ENCODE measurements at places on chromosomes 2 and 18. TPM values are rescaled to one million over a fixed set of nuclear protein-coding genes. Genes with fewer than 3 reads are reported as not detected.

Gene FLACC1
- 0.19 TPM for total RNA-seq

DNA sequence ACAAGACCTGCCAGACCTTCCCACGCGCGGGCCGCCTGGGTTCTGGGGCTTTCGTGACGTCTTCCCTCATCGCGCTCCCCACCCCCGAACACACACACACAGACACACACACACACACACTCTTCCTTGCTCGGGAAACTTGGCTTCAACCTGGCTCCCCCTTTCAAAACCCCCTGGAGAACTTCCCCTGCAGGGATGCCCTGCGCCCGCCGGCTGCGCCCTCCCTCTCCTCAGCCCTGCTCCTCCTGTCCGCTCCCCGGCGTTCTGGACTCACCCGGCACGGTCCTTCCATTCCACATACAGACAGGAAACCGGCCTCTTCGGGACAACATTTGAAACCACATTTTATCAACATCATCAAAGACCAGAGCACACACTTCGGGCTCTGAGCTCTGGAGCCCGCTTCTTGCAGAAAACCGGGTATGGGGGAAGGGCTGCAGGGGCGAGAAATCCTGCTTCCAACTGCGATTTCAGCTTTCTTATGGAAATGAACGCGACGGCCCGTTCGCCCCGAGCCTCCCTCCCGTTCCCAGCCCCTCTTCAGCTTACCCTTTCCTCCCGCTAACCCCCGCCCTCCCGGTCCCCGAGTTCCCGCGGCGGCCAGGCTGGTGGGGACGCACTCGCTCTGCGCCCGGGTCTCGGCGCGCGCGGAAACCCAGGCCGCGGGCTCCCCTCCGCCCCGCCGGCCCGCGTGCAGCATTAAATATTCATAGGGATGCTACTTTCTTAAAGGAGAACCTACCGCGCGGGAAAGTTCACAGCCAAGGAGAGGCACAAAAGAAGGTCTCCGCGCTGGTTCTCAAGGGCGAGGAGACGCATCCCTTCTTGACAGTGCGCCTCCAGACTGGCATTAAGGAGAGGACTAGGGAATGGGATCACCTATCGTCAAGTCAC lies 18.3 kb downstream of the POU3F3 start:
- H3K27me3 ChIP-seq: peaks cover 13% of the 10 kb centered on the region
- H3K4me1 ChIP-seq: peaks cover 6% of the 10 kb centered on the region
- H3K4me3 ChIP-seq: no peak overlapping the region

Gene LAMA1
- 0.08 TPM for total RNA-seq

Gene DCAF17
- total RNA-seq: 18.1 TPM

- H3K4me3 ChIP-seq: no peak overlapping the region
- no peak overlapping the region for H3K27ac ChIP-seq
- H3K36me3 ChIP-seq: no peaks in the 10 kb centered on the region
- no peaks in the 10 kb centered on the region for H3K4me1 ChIP-seq
- DNase-seq: no peak
- H3K27me3 ChIP-seq: no peaks in the 10 kb centered on the region
These were observed 435.8 kb upstream of the DDX18 start for GRCh38 chr2:117378653-117379052.

- no peaks in the 10 kb centered on the region for H3K36me3 ChIP-seq
- H3K27me3 ChIP-seq: peaks cover 41% of the 10 kb centered on the region
- H3K4me1 ChIP-seq: no peaks in the 10 kb centered on the region
- H3K4me3 ChIP-seq: no peak overlapping the region
These were observed 132.7 kb upstream of the ARL4C start for GRCh38 chr2:234629596-234629995.

Gene SH3BP4
- total RNA-seq: 20.9 TPM
